ENCODE measurements at places on chromosomes 6 and 20.
A peak's percentile ranks its signal among the peaks of the same experiment; 100 is the strongest.

DNA sequence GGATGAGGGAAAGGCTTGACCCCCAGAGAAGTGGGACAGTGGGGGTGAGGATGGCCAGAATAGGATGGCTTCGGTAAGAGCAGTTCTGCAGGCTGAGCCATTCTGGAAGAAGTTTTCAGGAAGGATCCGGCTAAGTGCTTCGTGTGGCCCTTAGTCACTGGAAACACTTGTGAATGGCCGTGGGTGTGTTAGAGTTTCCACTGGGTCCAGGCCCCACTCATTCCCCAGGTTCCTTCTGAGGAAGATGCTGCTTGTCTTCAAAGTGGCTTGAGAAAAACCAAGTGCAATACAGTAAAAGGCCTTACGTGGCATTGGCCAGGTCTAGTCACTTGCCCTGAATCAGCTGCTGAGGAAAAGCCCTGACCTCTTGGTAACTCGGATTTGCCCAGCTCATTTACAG is 27.9 kb downstream of the MANBAL start:
- no peak for DNase-seq

- no peak for DNase-seq
Measured at GRCh38 chr6:10422737-10423034, 7.8 kb upstream of the TFAP2A start.

DNA sequence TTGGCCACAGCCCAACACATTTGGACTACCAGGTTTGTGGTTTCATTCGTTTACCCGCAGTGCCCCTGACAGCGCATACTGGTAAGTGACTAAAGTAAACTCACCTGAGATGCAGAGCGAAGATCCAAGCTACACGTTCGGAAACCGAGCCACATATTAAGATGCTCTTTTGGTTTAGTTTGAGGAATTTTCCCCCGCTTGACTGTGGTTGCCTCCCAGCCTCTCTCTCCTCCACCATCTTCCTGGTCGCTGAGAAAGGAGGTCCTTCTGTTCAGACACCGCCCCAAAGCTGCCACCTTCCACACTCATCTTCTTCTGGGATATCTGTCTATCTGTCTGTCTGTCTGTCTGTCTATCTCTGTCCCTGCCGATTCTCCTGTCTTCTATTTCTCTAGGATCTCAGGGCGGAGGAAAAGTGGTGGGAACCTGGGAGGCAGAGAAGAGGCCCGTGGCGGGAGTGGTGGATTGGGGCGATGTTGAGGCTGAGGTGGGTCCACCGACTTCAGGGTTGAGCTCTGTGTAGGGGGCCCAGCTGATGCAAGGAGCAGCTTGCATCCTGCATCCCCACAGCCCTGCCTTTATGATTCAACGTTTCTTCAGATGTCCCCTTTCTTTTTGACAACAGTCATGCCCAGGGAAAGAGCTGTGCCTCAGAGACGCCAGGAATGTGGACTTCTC is 196.9 kb upstream of the ZNF184 start:
- peak; percentile 18 for DNase-seq

DNA sequence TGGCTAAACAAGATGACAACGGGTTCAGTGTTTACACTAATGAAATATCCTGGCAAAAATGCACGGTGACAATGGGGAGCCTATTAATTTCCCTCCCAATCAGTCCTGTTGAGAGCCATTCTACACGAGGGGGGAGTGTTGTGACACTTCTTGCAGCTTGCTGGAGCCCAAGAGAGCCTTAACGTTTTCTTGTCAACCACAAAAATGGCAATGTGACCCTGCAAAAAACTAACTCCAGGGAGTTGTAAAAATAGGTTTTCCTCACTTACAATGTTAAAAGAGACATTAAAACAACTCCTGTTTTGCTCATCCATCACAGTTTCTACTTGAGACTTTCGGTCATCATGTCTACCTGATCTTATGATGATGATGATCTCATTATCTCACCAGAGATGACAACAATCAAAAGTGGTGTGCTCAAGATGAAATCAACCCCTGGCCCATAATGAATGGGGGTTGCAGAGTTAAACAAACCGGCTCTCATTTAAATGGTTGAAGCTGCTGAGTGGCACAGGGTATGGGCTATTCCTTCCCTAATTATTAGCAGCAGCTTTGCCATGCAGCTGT is 57.9 kb downstream of the GJA10 start:
- no peak for DNase-seq

DNA sequence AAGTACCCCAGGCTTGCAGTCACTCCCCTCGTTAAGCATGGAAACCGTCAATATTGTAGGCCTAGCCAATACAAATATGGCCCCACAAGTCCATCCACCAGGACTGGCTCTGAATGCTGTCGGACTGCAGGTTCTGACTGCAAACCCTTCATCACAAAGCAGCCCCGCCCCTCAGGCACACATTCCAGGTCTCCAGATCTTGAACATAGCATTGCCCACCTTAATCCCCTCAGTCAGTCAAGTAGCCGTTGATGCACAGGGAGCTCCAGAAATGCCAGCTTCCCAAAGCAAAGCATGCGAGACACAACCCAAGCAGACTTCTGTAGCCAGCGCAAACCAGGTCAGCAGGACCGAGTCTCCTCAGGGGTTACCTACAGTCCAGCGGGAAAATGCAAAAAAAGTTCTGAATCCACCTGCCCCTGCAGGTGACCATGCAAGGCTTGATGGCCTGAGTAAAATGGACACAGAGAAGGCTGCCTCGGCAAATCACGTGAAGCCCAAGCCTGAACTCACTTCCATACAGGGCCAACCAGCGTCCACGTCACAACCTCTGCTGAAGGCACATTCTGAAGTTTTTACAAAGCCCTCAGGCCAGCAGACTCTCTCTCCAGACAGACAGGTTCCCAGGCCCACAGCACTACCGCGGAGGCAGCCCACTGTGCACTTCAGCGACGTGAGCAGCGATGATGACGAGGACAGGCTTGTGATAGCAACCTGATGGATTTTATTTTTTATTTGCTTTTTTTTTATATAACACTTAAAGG is 126.2 kb upstream of the EDN1 start:
- no peak for DNase-seq

- DNase-seq, result no peak
Measured at GRCh38 chr20:54362283-54362682, 113.1 kb upstream of the DOK5 start.

- DNase-seq, result no peak
Measured at GRCh38 chr6:112827793-112828192, 480.7 kb downstream of the RFPL4B start.

GRCh38 chr6:144361016-144361415 is 75.9 kb downstream of the UTRN start:
- DNase-seq, result no peak

- no peak for DNase-seq
Measured at GRCh38 chr6:108170332-108171290, 4.8 kb downstream of the NR2E1 start.

DNA sequence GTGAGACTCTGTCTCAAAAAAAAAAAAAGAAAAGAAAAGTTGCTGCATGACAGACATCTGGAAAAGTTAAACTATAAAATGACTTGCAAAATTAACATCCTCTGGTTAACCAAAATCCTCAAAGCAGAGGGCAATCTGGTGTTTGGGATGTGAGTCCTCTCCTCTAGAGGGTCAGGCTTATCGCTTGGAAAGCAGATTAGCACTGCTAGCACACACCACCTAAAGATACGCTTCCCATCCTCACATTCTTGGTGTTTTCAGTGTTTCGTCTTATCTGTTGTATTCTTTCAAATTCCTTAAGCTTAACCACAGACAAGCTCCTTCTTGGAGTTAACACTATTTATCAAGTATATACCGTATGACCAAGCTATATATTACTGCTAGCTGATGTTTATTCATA is 198.0 kb downstream of the SOX4 start:
- no peak for DNase-seq

- no peak for DNase-seq
Measured at GRCh38 chr20:63289311-63290135, 3.5 kb upstream of the COL20A1 start.

GRCh38 chr6:108078191-108078590 is 3.6 kb upstream of the OSTM1 start:
- DNase-seq, result no peak

GRCh38 chr6:156587071-156587470 is 190.1 kb upstream of the ARID1B start:
- no peak for DNase-seq

DNA sequence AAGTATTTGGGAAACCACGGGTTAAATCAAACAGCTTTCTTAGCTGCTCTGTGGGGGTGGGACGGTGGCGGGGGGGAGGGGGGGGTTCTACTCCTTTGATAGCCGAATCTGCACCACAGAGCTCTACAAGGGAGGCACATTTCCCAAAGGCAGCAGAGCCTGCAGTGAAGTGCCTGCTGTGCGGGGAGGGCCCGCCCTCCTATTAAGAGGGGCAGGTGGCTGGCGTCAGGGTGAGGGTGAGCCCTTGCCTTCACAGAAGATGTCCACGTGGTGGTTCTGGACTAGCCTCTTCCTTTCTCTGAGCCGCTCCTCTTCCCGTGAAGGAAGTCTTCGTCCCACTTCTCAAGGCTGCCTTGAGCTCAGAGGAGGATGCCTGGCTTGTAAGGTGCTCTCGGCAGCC is 174.9 kb upstream of the THBS2 start:
- DNase-seq, result no peak

DNA sequence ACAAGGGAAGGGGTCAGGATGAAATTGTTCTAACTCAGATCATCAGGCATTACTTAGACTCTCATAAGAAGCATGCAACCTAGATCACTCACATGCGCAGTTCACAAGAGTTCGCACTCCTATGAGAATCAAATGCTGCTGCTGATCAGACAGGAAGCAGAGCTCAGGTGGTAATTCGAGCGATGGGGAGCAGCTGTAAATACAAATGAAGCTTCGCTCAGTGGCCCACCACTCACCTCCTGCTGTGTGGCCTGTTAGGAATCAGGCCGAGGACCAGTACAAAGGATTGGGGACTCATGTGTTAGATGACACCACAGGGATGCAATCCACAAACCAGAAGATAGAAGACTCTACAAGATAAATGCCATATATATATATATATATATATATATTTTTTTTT is 31.5 kb upstream of the TOP1 start:
- DNase-seq, result no peak

- DNase-seq, result no peak
Measured at GRCh38 chr6:139133262-139134063, 1.4 kb upstream of the HECA start.

GRCh38 chr6:136150961-136151360 is 99.2 kb downstream of the MTFR2 start:
- DNase-seq, result no peak

DNA sequence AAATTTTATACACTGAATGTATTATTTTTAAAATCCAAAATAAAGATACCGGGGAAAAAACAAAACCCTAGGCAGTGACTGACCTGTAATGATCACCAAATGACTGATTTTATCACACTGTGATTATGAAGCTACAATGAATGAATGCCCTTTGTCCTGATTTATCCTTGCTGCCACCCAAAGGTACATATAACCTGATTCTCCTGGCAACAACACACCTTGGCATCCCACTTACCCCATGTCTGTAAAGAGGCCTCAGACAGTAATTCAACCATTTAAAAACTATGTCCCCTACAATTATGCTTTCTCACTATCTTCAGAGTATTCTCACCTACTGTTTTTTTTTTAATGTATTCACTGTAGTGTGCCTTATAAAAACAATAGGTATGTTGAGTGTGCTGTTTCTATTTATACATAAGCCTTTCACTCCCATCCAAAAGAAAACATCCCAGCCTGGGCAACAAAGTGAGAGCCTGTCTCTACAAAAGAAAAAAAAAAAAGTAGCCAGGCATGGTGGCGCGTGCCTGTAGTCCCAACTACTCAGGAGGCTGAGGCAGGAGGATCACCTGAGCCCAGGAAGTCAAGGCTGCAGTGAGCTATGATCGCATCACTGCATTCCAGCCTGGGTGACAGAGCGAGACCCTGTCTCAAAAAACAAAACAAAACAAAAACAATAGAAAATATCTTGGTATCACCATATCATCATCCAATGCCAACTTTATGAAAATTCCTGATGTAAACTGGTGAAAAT is 21.7 kb downstream of the B4GALT5 start:
- DNase-seq, result no peak

GRCh38 chr20:51616060-51616459 is 73.5 kb upstream of the NFATC2 start:
- no peak for DNase-seq

GRCh38 chr20:34362502-34363061 is 491 bp upstream of the ITCH start:
- no peak for DNase-seq

GRCh38 chr20:1945660-1946059 is 48.2 kb downstream of the PDYN start:
- DNase-seq, result no peak

DNA sequence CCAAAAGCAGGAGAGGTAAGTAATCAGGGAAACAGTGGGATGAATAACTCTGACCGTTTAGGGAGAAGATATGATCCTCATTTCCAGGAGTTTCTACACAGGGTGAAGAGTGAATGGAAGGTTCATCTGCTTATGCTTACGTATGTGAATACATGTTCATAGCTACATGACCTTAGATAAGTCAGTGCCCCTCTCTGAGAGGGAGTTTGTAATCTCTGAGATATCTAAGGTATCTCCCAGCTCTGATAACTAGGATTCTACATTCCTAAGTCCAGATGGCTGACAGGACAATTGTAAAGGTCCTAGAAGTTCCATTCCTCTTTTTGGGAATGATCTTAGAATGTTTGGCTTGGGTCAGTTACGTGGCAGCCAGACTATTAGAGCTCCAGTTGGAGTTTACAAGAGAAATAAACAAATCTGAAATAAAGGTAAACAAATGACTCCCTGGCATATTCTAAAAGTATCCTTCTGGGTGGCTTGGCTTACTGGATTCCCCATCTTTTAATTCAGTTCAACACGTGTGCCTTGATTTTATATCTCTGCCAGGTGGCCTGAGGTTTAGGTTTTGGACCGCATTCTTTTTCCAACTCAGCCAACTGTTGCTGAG is 15.8 kb downstream of the PROCR start:
- DNase-seq, result no peak
